ENCODE measurements at places on chromosomes 12 and 14. TPM values are rescaled to one million over a fixed set of nuclear protein-coding genes. Genes with fewer than 3 reads are reported as not detected.

Gene TAS2R10
- total RNA-seq: 0.23 TPM

Gene SVOP
- not detected for total RNA-seq

Gene YLPM1
- 38.9 TPM for total RNA-seq

Gene SPX
- total RNA-seq: 0.13 TPM

DNA sequence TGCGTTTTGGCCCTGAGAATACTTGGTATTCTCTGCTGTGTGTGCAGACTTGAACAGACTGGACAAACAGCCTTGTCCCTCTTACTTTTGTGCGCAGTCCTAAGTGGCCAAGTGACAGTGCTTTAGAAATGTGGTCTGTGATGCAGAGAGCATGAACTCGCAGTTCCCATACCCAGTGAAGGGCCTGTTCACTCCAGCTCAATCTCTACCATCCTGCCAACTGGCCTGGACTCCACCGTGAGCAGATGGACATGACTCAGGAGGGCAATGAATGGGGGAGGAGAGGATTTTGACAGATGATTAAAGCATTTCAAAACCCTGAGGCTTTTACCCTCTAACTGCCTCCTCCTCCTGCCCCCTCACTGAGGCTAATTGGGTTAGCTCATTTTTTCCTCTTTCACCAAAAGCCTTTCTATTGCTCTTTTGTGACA lies 62.5 kb upstream of the PYGL start:
- no peaks in the 10 kb centered on the region for H3K36me3 ChIP-seq
- H3K4me3 ChIP-seq: no peak overlapping the region
- H3K4me1 ChIP-seq: peaks cover 3% of the 10 kb centered on the region
- DNase-seq: no peak

- peak; percentile 82 for DNase-seq
- H3K27me3 ChIP-seq: no peaks in the 10 kb centered on the region
- H3K36me3 ChIP-seq: no peaks in the 10 kb centered on the region
- H3K27ac ChIP-seq: peak overlapping the region; percentile 67
- peaks cover 29% of the 10 kb centered on the region for H3K4me1 ChIP-seq
- no peak overlapping the region for H3K4me3 ChIP-seq
Measured at GRCh38 chr12:25997201-25997963, 38.9 kb downstream of the RASSF8 start.

DNA sequence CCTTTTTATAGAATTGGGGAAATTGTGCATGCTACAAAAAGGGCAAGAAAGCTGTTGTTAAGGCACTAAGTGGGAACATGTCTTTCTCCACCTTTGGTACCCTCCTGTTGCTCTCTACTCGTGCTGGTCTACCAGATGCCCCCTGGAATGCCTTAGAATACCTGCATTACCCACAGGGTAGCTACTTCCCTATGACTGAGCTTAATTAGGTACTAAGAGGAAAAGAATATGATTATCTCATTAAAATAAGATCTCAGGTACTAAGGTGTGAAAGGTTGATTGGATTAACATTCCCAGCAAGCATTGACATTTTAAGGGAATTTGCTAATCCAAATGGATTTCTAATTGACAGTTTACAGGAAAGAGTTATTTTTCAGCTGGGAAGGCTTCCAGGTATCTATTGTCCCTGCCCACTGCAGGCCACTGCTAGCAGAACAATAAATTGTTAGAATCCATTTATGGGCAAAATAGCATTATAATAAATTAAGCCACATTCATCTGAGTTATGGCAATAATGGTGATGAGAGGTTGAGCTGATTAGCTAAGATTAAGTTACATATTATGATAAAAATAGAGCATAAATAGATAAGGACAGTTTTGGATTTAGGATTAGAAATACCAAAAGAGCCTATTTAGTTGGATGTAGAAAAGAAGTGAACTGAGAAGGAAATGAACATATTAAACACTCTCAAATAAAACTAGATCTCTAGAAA lies 67.8 kb upstream of the GRIP1 start:
- no peaks in the 10 kb centered on the region for H3K36me3 ChIP-seq
- H3K4me1 ChIP-seq: no peaks in the 10 kb centered on the region
- DNase-seq: no peak
- H3K4me3 ChIP-seq: no peak overlapping the region
- no peaks in the 10 kb centered on the region for H3K27me3 ChIP-seq

DNA sequence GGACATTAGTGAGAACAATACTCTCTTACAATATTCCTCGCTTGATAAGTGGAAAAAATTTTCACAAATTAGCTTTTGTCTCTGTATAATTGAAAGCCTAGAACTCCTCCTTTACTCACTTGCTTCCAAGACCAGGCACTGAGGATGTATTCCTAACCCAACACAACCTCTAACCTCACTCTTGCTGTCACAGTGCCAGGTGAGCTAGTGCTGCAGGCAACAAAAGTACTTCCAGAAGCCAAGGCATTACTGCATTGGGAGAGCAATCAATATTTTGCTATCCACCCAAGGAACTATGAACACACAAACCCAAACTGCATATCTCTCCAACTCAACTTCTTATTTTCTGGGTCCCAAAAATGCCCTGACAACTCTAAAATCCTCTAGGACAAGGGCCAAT lies 1081.0 kb downstream of the VRK1 start:
- no peaks in the 10 kb centered on the region for H3K36me3 ChIP-seq
- no peaks in the 10 kb centered on the region for H3K4me1 ChIP-seq
- H3K27me3 ChIP-seq: no peaks in the 10 kb centered on the region
- H3K4me3 ChIP-seq: no peak overlapping the region
- no peak overlapping the region for H3K27ac ChIP-seq
- no peak for DNase-seq

DNA sequence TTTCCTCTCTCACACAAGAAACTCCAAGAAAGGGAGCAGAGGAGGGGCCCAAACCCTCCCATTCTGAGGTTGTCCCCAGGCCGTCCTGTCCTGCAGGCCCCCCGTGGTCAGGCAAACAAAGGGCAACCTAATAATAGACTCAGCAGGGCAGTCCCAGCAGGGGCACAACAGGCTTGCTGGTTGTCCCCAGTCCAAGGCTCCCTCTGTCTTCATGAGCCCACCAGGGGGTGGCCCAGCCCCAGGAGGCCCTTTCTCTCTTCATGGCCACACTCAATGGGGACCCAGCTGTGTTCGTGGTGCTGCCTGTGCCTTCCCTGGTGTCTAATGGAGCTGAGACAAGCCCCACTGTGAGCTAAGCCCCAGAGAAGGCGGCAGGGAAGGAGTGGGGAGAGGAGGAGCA lies 359.9 kb downstream of the ADGRD1 start:
- no peaks in the 10 kb centered on the region for H3K4me1 ChIP-seq
- H3K36me3 ChIP-seq: no peaks in the 10 kb centered on the region
- H3K27me3 ChIP-seq: no peaks in the 10 kb centered on the region
- no peak overlapping the region for H3K27ac ChIP-seq

DNA sequence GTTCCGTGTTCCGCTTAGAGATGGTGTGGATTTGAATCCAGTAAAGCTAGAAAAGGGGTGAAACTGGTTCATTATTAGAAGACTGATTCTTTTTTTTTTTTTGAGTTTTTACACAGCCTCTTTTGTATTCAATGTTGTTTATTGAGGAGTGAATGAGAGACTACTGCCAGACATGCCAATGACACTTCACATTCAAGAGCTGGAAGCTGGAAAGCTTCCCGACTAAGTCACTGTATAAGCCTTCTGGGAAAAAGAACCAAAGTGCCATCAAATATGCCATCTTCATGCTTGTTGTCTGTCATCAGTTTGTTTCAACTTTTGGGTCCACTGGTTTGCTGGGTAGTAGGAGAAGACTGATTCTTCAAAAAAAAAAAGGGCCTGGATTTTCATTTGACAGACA lies 164.8 kb downstream of the ATP23 start:
- no peak overlapping the region for H3K27ac ChIP-seq
- H3K4me3 ChIP-seq: no peak overlapping the region
- no peak for DNase-seq
- no peaks in the 10 kb centered on the region for H3K27me3 ChIP-seq
- H3K36me3 ChIP-seq: no peaks in the 10 kb centered on the region
- no peaks in the 10 kb centered on the region for H3K4me1 ChIP-seq

DNA sequence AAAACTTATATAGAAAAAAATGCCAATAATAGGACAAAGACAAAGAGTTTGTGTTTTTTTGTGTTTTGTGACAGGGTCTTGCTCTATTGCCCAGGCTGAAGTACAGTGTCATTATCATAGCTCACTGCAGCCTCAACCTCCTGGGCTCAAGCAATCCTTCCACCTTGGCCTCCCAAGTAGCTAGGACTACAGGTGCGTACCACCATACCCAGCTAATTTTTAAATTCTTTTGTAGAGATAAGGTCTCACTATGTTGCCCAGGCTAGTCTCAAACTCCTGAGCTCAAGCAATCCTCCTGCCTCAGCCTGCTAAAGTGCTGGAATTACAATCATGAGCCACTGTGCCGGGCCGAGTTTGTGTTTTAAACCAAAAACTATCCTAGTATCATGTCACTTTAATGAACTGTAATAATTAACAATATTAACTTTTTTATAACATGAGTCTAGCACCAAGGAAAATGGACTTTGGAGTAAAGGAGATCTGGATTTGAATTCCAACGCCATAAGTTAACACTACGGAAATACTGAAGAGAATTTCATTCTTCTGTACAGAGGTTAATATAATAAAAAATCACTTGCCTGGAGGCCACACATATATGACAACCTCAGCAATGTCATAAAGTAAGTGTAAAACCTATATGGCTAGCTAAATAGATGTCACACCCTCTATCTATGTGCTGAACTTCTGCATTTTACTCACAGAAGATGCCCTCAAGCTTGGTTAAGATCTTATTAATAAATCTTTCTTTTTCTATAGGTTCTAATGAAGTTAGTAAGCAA lies 53.2 kb downstream of the EPS8 start:
- no peaks in the 10 kb centered on the region for H3K4me1 ChIP-seq
- no peaks in the 10 kb centered on the region for H3K36me3 ChIP-seq
- H3K27me3 ChIP-seq: no peaks in the 10 kb centered on the region
- no peak overlapping the region for H3K27ac ChIP-seq
- no peak overlapping the region for H3K4me3 ChIP-seq

DNA sequence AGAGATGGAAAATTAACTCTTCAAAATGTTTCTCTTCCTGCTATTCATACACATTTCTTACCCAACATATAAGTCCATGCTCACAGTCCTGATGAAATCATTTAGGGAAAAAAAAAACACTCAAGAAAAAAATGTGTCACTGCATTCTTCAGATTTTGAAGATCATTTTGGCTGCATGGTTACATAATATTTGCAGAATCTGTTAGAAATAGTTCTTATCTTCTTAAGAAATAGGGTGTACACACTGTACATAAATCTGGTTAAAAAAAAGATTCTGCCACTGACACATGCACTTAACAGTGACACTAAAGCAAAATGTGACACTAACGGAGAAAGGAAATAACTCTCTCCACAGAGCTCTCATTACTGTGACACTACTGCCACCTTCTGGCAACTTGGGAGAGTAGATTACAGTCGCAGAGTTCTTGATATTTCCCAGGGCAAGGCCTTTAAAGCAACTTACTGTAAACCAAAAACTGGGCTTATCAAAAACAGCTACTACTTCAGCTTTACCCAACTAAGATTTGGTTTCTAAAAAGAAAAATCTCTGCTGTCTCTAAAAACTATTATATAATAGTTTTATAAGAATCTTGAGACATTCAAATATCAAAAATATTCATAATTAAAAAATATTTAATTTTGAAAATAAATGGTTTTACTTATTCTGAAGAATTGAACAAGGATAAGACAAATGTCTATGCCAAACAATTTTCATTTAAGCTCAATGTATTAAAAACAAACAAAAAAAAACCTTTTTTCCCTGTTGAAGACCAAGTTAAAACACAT lies 65.0 kb downstream of the SETD3 start:
- DNase-seq: peak; percentile 56
- no peaks in the 10 kb centered on the region for H3K27me3 ChIP-seq
- H3K4me3 ChIP-seq: no peak overlapping the region
- no peak overlapping the region for H3K27ac ChIP-seq
- H3K36me3 ChIP-seq: no peaks in the 10 kb centered on the region

DNA sequence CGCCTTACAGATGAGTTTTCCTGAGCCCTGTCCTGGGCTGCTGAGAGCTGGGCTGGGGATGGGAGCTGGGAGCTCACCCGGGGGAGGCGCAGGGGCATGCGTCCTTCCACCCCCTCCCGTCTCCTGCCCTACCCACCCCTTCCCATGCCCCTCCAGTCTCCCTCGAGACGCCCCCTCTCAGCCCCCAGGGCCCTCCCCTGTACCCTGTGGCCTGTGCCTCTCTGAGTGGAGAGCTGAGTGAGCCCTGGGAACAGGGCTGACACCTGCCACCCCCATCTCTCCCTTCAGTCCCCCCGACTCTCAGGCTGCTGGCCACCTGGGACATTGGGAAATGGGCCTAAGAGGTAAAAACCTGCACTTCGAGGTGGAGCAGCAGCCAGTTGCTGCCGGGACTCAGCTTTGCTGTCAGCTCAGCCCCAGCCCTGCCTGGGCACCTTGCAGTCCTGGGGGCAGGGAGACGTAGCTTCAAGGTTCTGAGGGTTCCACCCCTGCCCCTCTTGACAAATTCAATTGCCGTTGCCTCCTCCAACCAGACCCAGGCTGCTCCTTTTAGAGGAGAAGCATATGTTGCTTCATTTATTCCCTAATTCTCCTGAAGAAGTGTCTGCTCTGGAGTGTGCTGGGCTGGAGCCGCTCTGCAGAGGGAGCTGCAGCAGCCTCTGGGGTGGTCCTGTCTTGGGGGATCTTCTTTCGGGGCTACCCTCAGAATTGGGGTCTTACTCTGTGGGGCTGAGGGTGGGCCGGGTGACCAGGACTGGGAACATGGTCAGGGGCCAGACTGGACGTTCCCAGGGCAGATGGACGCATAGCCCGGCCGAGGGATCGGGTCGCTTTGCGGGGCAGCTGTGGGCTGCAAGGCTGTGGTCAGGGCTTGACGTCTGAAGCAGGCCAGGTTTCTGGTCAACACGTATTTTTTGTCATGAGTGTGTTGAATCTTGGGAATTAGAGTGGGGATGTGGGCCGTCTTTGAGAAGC lies 141.4 kb downstream of the ADGRD1 start:
- no peak overlapping the region for H3K4me3 ChIP-seq
- DNase-seq: no peak
- H3K36me3 ChIP-seq: no peaks in the 10 kb centered on the region
- peaks cover 3% of the 10 kb centered on the region for H3K27me3 ChIP-seq
- H3K27ac ChIP-seq: no peak overlapping the region
